T-cell (primary cell): ENCODE measurements at places on chromosomes 1 and 21.

GRCh38 chr1:244460197-244460596, 876 bp upstream of the CATSPERE start:
- DNase-seq, result no peak

DNA sequence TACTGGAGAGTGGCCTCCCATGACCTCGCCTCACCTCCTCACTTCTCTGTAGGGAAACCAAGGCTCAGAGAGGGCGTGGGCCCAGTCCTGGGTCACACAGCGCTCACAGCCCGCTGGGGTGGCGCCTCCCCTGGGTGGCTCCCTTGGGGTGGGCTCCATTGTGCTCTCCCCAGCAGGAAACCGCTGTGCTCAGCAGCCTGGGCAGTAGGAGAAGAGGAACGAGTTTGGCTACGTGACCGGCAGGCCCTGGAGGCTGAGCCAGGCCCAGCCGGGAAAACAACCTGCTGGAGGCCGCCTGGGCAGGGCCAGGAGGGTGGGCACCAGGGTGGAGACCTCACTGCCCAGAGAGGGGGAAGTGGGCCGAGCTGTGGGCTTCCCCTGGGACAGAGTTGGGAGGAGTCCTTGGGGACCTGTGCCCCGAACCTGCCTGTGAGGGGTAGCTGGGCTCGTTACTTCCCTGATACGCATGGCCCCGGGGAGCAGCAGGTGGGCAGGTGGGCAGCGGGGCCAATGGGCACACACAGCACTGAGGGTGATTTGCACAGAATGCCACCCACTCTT, 15.0 kb upstream of the FAM131C start:
- DNase-seq, result no peak

GRCh38 chr1:205791568-205792180, 16.4 kb upstream of the RAB29 start:
- DNase-seq, result peak; percentile 46

DNA sequence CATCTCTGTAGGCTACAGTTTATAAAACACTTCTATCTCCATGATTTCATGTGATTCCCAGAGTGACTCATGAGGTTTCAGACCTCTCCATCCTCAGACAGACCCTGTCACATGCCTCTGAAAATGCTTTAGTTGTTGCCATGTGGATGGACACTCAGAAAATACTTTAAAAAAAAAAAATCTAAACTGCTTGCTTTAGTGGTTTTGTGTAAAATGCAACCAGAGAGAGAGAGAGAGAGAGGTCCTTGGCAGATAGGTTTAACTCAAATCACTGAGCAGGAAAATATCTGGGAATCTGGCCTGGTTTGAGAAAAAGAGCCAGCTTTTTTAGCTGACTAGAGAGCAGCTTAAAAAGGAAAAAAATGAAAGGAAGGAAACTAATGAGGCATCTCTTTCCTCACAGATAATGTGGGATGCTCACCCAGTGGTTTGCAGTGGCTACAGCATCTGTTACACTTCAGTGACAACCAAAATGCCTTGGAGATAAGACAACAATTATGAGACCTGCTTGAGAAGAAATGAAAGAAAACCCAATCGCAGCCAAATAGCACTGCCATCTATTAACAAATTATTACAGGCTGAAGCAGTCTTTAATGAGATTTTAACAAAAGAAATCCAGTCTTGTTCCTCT, 54.6 kb upstream of the SYT14 start:
- DNase-seq, result no peak

- peak; percentile 75 for DNase-seq
These were observed at the start of gene CR1L for GRCh38 chr1:207644852-207645634. Gene CR1L (plus strand): TSS chr1:207645133. CDS start chr1:207645234, 101 bp downstream.
